ENCODE measurements at places on chromosomes 11 and 22.
A peak's percentile ranks its signal among the peaks of the same experiment; 100 is the strongest.

DNA sequence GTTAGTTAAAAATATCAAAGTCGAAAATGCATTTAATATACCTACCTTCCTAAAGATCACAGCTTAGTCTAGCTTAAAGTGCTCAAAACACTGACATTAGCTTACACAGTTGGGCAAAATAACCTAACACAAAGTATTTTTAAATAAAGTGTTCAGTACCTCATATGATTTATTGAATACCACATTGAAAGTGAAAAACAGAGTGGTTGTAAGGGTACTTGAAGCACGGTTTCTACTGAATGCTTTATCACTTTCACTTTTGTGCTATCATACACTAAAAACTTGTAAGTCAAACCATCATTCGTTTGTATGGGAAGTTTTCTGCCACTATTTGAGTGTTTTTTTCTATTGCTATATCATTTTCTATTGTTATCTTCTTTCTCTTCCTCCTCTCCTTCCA, 36.6 kb downstream of the ZBTB44 start:
- no peak for DNase-seq

- peak; percentile 55 for DNase-seq
Measured at GRCh38 chr11:11977206-11977938, 31.1 kb downstream of the DKK3 start.

- DNase-seq = no peak
Measured at GRCh38 chr11:70129051-70129592, 51.0 kb downstream of the ANO1 start.

- DNase-seq = no peak
Measured at GRCh38 chr11:126007238-126007637, 55.4 kb downstream of the CDON start.

DNA sequence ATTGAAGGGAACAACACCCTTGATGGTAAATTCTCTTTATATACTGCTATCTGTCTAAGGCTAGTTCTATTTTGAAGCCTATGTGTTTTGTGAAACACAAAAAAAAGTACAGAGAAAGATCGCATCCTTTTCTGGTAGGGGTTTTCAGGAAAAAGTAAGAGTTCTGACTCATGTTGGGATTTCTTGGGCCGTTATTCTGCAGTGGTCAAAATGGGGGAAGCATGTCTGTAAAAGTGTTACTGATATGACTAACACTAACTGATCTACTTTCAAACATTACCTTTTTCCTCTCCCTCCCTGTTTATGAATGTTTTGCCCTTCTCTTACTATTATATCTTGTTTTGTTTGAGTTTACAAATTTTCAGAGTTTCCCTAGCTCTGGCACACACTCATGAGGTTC, 53.9 kb downstream of the CTNND1 start:
- no peak for DNase-seq

DNA sequence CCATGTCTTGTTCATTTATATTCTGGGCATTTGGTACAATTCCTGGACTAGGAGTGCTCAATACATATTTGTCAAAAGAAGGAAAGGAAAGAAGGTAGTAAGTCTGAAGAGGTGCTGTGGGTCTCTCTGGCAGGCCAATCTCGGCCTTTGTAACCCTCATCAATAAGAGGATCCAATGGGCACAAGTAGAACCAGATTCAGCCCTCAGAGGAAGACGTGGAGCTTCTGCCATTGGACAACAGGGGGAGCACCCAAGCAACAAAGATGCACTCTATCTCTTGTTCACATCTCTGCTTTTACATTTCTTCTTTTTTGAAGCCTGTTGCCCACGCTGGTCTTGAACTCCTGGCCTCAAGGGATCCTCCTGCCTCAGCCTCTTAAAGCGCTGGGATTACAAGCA, 2.2 kb upstream of the VPS11 start:
- DNase-seq = no peak

DNA sequence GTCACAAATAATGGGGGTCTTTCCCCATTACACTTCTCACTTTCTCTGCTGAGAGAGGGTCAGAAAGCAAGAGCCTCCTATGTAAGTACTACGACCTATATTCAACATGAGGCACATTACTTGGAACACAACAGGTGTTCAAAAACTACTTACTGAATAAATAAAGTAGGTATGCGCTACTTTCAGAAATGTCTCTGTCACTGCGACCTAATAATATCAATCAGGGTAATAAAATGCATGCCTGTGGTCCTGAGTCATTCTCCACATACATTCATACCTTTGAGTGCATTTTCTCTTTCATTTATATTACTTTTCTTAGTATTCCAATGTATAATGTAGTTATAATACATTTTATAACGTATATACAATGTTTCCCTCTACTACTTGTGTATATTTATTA, 838.9 kb downstream of the DLG2 start:
- no peak for DNase-seq

DNA sequence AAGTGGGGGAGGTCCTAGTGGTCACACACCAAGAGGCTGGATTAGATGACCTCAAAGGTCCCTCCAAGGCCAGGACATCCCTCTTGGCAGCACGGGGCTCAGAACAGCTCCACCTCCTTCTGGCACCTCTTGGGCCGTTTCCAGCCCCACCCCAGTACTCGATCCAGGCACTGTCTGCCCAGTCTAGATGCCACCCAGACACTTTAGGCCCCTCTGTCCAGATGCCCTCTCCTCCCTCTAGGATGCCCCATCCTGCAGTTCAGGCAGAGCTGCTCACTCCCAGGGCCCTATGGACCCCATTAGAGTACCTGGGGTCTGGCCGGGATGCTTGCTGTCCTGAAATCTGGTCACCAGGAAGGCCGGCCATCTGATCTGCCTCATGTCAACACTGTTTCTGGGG, 34.7 kb upstream of the PRR5 start:
- DNase-seq = no peak

- DNase-seq = no peak
Measured at GRCh38 chr11:70915158-70915985, 337.0 kb downstream of the SHANK2 start.

- no peak for DNase-seq
Measured at GRCh38 chr11:129967996-129968395, 34.6 kb downstream of the PRDM10 start.

GRCh38 chr11:113806406-113806805, 26.8 kb downstream of the CLDN25 start:
- DNase-seq = no peak

DNA sequence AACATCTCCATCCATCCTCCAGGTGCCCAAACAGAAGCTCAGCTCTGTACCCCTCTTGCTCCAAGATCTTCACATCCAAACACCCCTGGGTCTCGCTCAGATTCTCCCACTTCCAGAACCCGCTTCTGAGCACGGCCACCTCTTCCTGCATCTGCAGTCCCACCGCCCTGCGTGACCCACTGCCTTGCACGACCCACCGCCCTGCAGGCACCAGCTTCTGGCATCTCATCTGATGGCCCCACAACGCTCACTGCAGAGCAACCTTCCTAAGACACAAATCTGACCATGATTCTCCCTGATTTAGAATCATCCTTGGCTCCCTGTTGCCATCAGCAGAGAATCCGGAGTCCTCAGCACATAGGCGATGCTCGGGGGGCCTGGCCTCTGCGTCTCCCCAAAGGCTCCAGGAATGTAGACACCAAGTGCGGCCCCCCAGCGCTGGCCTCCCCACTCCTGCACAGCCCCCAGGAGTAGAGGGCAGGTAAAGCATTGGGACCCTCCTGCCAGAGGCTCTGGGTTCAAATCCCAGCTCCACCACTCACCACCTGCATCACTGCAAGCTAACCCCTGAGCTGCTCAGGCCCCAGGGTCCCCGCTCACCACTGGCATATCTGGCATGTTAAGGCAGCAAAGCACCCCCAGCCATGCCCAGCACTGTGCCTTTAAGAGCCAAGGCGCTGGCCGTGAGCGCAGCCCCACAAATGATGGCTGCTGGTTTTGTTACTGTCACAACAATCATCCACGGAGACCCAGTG, 459.3 kb downstream of the BRD1 start:
- DNase-seq = no peak

GRCh38 chr22:19018256-19018655, 82.2 kb upstream of the PRODH start:
- no peak for DNase-seq

GRCh38 chr11:15969281-15969680, 387.1 kb downstream of the SOX6 start:
- DNase-seq = peak; percentile 76

- DNase-seq = no peak
Measured at GRCh38 chr22:49807780-49808708, 19.6 kb downstream of the BRD1 start.

DNA sequence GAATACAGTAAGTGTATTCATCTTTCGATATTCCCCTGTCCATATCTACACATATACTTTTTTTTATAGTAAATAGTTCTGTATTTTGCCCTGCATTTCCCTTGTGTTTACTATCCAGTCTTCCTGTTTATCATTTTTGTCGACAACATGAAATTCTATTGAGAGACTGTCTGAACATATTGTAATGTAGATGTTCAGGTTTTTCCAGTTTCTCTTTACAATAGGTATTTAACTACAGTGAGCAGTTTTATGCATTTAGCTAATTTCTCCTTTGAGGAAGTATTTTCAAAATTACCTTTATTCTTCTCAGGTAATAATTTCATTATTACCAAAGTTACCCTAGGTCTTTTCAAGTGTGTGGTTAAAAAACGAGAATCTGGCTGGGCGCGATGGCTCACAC, 16.7 kb downstream of the PIK3IP1 start:
- DNase-seq = no peak

GRCh38 chr11:117761993-117762392, 35.0 kb downstream of the DSCAML1 start:
- DNase-seq = no peak

DNA sequence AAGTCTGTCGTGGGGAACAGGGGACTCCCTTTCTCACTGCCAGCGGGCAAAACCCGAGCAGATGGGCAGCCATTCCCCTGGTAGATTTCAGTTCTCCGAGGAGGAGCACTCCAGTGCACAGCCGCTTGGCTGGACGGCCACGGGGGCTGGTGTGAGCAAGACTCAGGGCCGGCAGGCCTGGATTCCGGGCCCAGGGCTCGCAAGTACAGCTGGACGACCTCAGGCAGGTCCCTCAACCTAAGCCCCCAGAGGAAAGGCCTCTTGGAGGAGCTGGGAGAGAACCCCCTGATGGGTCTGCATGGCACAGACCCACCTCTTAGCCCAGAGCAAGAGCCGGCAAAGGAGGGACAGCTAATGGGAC, 31.3 kb upstream of the TCF20 start:
- no peak for DNase-seq

DNA sequence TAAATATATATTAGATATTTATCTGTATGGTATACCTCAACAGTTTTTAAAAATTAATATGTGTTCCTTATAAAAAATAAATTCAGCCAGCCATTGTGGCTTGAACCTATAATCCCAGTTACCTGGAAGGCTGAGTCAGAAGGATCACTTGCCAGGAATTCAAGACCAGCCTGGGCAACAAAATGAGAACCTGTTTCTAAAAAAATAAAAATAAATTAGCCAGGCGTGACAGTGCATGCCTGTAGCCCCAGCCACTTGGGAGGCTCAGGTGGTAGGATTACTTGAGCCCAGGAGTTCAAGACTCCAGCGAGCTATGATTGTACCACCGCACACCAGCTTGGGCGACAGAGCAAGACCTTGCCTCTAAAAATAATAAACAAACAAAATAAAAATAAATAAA, 54.9 kb downstream of the PHF21A start:
- DNase-seq = no peak

DNA sequence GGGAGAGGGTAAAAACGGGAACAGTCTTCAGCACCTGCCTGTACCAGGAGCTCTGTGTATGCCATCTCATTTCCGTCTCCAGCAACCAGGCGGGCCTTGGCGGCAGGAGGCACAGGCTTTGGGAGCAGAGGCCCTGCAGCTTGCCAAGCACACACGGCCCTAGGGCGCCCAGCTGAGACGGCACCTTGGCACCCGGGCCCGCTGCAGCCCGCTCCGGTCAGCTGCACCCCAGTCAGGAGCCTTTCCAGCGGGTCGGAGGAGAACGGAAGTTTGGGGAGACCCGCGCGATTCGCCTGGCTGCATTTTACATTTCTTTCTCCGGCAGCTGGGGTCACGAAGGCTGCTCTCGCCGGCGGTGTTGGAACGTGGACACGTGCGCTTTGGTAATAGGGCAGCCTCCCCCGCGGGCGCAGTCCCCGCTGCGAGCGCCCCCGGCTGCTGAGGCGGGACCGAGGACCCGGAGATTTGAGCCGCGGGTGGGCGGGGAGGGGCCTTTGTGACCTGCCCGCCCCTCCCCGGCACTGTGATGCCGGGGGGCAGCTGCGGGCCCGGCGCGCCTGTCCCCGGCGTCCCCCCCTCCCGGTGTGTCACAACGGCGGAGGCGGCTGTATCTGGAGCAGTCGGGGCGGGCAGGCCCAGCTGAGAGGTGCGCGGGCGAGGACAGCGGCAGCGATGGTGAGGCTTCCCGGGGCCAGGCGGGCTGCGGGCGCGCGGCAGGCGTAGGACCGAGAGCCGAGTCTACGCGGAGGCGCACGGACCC, at the start of gene TUBA8:
Gene TUBA8, plus strand, starts transcription at position 616 of the 760 bp plus-strand sequence. Its CDS starts 57 bp downstream, at position 673.
- DNase-seq = peak; percentile 71

DNA sequence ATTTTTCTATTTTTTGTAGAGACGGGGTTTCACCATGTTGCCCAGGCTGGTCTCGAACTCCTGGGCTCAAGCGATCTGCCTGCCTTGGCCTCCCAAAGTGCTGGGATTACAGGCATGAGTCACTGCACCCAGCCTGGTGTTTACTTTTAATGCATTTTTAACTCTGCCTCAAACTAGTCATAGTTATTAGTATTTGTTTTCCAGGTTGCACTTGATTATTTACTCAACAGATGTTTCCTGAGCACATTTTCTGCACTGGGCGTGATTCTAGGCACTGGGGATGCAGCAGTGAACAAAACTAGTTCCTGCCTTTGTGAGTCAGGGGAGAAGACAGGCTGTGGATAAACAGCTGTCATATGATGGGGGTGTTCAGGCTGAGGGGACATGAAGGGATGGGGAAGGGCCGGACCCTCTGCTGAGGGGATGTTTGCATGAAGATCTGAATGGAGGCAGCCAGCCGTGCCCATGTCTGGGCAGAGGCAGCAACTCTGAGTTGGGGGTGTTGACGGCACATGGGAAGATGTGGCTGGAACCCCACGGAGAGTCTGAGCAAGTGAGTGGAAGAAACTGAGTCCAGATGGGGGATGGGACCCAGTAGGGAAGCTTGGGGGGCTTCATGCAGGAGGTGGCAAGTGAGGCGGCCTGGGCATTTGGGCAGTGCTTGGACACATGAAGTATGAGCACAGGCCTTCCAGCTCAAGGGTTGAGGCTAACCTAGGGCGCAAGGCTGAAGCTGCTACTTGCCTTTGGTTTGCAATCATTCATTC, 34.4 kb downstream of the MPPED1 start:
- DNase-seq = no peak

- peak; percentile 42 for DNase-seq
Measured at GRCh38 chr22:49657275-49657973, 170.2 kb downstream of the BRD1 start.
